ENCODE measurements at places on chromosomes 12 and 14.

DNA sequence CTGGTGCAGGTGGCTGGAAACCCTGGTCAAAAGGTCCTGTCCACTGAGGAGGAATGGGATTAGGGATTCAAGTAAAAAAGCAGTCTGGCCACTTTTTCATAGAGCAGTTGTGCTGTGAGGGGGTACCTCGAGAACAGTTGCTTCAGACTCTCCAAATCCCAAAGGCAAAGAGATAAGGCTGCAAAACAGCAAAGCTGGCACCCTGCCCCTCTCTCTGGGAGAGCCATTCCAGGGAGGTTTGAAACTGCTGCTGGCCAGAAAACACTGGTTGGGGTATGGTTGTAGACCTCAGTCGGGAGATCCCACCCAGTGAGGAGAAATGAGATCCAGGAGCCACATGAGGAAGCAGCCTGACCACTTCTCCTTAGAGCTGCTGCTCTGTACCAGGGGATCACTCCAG is 137.3 kb downstream of the CEP83 start:
- DNase-seq = no peak

GRCh38 chr12:109065154-109065852 is 12.9 kb downstream of the USP30 start:
- DNase-seq = no peak

DNA sequence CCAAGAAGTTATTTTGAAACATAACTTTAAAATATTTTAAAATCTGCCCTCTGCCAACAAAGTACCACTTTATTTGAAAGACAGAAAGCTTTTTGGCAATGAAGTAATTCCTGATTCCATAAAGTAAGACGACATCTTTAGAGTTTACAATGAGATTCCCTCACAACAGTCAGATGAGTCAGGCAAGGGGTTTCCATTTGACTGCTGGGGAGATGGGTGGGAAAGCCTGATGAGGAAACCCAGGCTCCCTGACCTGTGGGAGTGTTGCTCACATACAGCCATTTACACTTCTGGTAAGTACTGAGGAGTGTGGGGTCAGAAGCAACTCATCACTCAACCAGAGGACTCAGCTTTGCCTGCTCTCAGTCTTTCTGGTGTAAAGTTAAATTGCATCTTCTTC is 10.2 kb downstream of the KITLG start:
- DNase-seq = no peak

DNA sequence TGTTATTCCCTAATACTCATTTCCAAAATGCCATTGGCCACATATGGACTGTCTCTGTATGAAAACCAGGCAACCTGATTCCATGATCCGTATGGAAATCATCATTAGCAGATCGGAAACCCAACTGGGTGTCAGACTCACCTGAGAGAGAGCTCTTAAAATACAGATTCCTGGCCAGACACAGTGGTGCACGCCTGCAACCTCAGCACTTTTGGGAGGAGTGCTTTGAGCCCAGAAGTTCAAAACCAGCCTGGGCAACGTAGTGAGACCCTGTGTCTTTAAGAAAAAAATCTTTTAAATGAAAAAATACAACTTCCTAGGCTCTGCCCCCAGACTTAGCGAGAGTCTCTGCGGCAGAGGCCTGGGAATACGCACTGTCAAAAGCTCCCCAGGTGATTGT is 37.4 kb downstream of the PLXNC1 start:
- no peak for DNase-seq

DNA sequence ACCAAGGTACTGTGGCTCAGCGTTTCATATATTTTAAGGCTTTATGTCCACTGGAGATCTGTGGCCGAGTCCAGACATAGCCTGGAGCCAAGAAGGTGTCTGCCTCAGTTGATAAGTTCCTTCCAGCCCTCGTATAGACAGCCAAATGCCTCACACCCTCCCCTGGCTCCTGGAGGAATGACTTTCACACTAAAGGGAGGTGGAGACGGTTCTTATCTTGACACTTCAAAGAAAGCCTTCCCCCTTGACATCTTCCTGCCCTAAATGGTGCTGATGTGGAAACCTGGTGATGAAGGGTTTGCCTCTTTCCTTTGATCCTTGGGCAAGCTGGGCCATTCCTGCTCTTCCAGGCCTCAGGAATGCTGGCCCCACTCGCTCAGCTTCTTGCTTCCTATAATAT is 474.8 kb upstream of the TBX3 start:
- DNase-seq = no peak

DNA sequence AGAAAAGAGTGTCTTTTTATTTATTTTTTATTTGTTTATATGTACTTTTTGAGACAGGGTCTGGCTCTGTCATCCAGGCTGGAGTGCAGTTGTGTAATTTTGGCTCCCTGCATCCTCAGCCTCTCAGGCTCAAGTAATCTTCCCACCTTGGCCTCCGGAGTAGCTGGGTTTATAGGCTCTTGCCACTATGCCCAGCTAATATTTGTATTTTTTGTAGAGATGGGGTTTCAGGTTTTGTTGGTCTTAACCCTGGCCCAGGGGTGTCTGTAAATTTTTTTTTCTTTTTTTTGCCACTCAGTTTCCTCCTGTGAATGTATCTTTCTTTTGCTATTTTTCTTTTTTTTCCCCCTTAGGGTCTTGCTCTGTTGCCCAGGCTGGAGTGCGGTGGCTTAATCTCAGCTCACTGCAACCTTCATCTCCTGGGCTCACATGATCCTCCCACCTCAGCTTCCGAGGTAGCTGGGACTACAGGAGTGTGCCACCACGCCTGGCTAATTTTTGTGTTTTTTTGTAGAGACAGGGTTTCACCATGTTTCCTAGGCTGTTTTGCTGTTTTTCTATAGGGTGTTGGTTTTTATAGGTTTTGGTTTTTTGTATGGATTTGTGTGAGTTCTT is 11.0 kb downstream of the RCOR1 start:
- DNase-seq = no peak

DNA sequence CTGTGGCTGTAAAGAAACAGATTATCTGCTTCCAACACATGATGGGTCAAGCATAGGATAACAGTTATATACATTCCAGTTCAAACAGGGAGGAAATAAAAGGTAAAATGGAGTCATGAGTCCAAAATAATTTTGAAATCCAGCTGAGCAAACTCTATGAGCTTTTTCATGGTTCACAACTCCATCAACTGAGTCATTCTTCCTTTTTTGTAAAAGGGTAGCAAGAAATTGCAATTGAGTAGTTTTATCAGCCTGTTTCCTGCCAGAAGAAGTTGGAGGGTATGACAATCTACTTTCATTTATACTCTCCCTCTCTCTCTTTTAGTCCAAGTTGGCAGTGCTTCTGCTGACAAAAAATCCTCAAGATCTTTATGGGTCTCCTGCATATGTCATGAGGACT is 95.6 kb downstream of the CPNE8 start:
- DNase-seq = no peak

DNA sequence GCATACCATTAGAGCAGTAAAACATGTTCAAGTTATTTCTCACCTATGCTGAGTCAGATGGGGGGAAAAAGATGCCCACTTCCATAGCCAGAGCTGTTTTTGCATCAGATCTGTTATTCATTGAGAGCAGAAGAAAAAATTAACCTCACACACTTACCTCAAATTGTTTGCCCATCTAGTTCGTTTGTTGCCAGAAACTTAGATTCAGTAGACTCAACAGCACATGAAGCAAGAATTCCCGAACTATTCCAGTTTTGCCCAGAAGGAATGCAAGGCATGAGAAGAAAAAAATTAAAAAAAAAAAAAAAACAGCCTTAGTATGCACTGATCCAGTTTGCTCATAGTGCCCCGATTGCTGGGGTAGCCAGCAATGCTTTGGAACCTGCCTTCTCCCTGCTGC is 12.4 kb upstream of the DPF3 start:
- DNase-seq = no peak

GRCh38 chr12:124371366-124371765 is 76.5 kb downstream of the RFLNA start:
- no peak for DNase-seq

DNA sequence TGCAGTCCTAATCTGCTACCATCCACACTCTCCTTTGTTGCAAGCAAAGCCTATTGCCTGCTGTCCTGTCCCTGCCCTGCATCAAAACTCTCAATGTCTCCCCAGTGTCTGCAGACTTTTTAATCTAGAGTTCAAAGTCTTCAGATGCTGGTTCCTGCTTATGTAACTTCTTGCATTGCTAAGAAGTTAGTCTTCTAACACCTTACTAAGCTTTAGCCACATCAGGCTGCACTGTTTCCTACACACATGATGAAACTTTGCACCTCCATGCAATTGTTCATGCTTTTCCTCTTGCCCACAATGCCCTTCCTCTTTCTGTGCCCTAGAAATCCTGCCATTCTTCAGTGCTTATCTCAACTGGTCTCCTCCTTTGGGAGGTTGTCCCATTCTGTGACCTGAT is 16.2 kb upstream of the DICER1 start:
- no peak for DNase-seq

- DNase-seq = no peak
Measured at GRCh38 chr14:67395876-67396189, 16.1 kb downstream of the PLEK2 start.
